ENCODE measurements at places on chromosomes 4 and X.
A peak's percentile ranks its signal among the peaks of the same experiment; 100 is the strongest.

DNA sequence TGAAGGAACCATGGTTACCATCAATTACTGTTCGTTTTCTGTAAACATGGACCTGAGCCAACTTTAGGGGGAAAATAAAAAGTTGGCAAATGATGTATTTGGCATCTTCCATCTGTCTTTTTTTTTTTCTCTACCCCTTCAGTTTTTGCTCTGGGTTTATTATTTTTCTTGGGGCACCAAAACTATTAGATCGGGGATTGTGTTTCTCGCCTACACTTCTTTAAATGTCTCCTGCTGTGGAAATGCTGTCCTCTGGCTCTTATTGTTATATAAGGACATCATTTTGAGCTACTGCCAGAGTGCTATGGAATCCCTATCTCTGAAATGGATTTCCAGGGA lies 234.0 kb upstream of the SLIT2 start:
- DNase-seq: peak; percentile 19

- DNase-seq: no peak
Observed at GRCh38 chr4:75696581-75696980, 23.4 kb upstream of the G3BP2 start.

DNA sequence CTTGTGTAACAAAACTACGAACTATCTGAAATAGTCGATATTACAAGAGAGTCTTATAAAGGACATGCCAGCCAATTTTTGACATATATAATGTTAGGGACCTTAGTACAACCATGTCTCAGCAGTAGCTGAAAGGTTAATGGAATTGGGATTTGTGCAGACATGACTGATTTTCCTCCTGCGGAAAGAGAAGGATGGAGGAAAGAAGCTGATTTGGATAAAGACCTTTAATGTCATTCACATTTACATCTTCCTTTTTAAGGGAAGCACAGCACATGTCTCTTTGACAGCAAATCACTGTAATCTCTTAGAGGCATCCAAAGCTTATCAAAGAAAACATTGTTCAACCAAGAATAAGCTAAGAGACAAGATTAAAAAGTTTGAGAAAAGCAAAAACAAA lies 1976.2 kb upstream of the IGFBP7 start:
- no peak for DNase-seq

DNA sequence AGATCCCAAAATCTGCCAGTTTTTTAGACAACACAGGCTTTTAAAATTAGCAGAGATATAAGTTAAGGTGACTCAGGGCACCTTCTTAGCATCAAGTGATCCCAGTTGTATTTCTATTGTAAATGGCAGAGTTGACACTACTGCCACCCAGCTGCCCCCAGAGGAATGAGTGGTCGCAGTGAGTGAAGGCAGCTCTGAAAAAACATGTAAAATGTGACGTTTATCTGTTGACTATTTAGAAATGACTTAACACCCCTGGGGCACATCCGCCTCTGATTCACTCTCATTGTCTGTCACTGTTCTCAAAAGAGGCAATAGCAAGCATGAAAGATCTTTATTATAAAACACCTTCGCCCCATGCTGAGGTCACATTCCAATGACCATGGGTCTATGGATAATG lies 592.4 kb downstream of the ACTRT1 start:
- no peak for DNase-seq

DNA sequence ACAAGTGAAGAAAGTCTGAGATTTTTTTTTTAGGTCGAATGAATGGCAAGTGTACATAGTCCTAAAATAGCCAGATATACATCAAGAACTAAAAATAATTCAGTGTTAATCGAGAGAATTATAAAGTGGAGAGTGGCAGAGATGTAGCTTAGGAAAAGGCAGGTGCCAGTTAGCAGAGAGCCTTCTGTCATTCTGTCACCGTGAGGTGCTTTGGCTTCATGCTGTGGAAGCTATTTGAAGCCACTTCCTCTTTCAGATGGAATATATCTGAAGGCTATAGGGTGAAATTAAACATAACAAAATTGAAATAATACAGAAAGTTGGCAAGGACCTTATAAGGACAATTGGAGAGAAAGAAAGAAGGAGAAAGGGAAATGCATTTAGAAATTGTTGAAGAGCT lies 756.3 kb downstream of the CCSER1 start:
- no peak for DNase-seq

All from NCI-H1105 (cell line).